A549 (cell line): ENCODE measurements at places on chromosomes 2 and 18. TPM values are rescaled to one million over a fixed set of nuclear protein-coding genes. Genes with fewer than 3 reads are reported as not detected.

Gene PLGLB2
- 0.51 to 0.76 TPM (median 0.59 TPM) in 3 replicates for polyA plus RNA-seq

- no peak for DNase-seq
Observed at GRCh38 chr18:59881728-59882656, 17.8 kb upstream of the PMAIP1 start.

GRCh38 chr2:119929537-119929936 is 83.3 kb upstream of the EPB41L5 start:
- no peak for DNase-seq

DNA sequence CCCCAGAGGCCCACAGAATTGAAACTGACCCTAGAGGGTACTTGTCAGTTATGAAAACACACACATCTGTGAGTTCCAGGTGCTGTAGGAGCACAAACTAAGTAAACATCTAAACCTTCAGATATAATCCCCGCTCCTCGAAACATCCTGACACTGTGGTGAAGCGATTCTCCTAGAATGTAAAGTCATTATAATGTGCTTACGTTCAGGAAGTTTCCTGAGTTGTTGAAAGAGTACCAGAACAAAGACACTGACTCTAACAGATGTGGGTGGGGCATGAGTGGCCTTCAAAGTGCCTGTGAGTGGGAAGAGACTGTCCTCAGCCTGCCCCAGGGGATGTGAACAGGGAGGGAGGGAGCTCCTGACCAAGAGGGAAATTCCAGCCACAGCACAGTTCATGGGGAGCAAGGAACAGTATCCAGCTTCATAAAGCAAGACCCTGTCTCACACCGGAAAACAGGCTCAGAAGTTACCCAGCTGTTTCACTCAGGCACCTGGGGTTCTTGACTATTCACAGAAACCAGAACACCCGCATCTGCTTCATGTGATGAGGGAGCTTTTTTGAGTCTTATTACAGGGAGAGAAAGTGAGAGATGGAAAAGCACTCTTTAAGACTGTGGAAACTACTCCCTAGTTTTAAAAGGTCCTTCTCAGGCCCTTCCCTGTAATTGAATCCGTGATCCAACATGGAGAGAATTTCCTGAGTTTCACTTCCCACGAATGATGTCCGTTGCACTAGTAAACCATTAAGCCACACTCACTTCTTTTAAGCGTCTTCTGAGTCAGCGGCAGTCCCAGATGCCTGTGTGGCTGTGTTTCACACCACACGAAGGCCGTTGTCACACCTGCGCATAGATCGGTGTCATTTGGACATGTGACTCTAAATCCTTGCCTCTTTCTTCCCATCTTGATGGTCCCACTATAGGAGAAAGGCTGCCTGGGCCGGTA is 88.6 kb upstream of the EML6 start:
- DNase-seq = peak; percentile 89

DNA sequence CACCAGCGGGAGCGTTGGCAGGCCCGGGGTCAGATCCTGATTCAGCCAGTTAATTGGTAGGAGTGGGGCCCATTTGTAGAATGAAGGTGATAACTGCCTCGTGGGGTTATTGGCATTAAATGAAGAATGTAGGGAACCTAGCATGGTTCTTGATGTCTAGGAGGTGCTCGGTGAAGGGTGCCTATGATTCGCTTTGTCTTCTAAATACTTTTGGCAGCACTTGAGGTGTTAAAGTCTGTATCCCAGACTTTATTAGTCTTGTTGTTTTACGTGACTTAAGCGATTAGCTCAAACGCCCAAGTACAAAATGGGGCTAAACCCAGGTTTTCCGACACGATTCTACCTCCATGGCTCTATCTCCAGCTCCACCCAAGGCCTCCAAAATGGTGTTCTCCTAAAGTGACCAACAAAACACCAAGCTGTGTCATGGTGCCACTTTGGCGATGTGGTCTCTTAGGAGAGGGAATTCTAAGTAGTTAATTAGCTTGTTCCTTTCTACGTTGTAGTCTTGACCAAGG is 980 bp upstream of the PPP4R1 start:
- peak; percentile 25 for DNase-seq
